Mesendoderm (in vitro differentiated cells): ENCODE measurements at places on chromosomes 7 and 10.

DNA sequence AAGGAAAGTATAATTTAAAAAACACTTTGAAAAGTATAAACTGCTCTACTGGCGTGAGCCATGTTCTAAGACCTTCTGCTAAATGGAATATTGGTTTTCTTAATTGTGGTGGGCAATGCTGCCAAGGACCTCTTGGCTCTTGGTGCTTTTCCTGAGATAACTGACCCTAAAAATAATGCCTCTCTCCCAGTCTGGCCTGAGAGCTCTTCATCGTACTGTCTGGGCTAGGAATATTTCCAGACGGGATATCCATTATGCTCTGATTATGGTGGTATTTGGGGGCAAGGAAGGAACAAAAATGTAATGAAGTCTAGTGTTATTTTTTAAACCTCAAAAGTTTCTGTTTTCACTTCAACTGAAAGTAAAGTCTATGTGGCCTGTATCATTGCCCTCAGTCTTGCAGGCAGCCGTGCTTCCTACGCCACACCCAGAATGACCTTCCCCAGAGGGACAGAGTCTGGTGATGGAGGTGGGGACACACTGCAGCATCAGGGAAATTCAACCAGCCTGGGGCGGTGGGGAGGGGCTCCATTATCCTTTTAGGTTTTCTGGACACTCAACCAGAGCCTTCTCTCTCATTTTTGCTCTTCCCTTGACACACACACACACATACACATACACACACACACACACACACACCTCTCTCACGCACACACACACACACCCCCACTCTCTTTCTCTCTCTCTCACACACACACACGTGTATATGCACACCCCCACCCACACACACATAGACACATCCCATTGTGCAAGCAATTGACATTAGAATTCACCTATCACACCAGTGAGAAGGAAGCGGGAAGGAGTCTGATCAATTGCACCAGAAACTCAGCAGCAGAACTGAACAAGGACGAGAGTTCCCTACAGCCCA, 99.6 kb downstream of the LRRC18 start:
- H3K4me1 ChIP-seq: no peaks in the 10 kb centered on the region
- DNase-seq: no peak
- no peaks in the 10 kb centered on the region for H3K36me3 ChIP-seq
- H3K27me3 ChIP-seq: no peaks in the 10 kb centered on the region
- H3K4me3 ChIP-seq: no peak overlapping the region

- no peak for DNase-seq
- no peak overlapping the region for H3K27ac ChIP-seq
- H3K27me3 ChIP-seq: no peaks in the 10 kb centered on the region
- no peaks in the 10 kb centered on the region for H3K4me1 ChIP-seq
These were observed 29.5 kb upstream of the TMEM72 start for GRCh38 chr10:44881649-44882048.

DNA sequence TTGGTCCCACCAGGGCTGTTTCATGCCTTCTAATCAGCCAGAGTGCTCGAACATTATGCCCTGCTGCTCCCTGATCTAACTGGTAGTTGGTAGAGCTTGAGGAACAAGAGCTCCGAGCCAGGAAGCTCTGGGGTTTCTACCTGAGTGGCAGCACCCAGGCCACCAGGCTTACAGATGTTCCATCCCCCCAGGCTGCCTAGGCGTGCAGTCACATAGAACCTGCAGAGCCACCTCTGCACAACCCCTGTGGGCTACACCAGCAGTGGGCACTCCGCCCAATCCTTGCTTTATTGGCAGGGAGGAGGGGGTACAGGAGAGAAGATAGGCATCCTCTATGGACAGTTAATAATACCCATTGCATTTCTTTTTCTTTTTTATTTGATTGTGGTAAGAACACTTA, 21.8 kb downstream of the MAP3K8 start:
- no peaks in the 10 kb centered on the region for H3K4me1 ChIP-seq
- no peak overlapping the region for H3K4me3 ChIP-seq
- H3K27me3 ChIP-seq: no peaks in the 10 kb centered on the region
- DNase-seq: no peak
- H3K36me3 ChIP-seq: peaks cover 2% of the 10 kb centered on the region

DNA sequence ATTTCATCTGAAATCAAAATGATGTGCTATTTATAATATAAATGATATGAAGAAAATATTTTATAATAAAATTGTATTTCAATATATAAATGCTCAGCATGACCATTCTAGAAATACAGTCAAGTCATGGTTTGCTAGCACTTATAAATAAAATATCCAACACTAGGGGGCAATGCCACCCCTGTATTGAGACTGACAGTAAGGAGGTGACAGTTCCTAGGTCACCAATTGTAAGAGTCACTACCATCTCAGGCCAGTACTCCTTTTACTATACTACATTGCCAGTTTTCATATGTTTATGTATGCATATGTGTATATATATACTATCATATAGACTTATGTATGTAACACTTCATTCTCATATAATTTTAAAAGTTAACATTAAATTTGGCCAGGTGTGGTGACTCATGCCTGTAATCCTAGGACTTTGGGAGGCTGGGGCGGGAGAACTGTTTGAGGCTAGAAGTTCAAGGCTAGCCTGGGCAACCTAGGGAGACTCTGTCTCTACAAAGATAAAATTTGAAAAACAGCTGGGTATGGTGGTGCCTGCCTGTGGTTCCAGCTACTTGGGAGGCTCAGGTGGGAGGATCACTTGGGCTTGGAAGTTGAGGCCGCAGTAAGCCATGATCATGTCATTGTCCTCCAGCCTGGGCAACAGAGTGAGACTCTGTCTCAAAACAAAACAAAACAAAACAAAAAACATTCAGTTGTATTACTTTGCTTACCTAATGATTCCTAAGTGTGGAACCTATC, 2.4 kb upstream of the CNOT4 start:
- H3K4me1 ChIP-seq: no peaks in the 10 kb centered on the region
- H3K4me3 ChIP-seq: no peak overlapping the region
- no peaks in the 10 kb centered on the region for H3K27me3 ChIP-seq
- no peak overlapping the region for H3K27ac ChIP-seq

DNA sequence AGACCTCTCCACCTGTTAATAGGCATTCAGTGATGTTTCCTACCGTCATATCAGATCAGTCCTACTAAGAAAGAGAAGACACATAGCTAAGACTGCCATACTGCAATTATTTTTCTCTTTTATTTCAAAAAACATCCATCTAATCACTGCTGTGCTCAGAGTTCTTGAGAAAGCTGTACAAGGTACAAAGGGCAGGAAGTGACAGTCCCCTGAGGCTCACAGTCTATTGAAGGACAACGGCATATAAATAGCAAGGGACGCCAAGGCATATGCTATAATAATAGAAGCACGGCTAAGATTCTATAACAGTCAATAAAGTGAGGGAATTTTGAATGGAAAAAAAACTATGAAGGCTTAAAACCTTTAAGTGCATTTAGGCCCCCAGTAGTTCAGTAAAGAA, 415.3 kb upstream of the NRP1 start:
- H3K36me3 ChIP-seq: no peaks in the 10 kb centered on the region
- no peaks in the 10 kb centered on the region for H3K4me1 ChIP-seq
- no peaks in the 10 kb centered on the region for H3K27me3 ChIP-seq
- H3K4me3 ChIP-seq: no peak overlapping the region
- no peak for DNase-seq

DNA sequence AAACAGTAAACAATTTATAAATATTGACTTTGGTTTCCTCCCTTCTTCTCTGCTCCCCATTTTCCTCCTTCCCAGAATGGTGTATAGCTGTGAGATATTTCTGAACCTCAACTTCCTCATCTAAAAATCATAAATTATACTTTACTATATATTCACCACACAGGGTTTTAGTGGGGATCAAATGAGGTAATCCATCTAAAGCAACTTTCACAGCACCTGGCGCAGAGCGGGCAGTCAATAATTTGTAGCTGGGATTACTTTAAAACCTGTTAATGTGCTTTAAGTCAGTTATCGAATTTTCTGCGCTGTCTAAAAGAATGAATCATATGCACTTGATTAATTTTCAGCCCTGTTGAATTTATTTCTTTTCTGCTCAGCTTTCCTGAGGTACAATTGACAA, 172.7 kb downstream of the PTEN start:
- no peak overlapping the region for H3K27ac ChIP-seq
- no peak overlapping the region for H3K4me3 ChIP-seq
- H3K4me1 ChIP-seq: no peaks in the 10 kb centered on the region
